ENCODE measurements at places on chromosomes 7 and 10.

DNA sequence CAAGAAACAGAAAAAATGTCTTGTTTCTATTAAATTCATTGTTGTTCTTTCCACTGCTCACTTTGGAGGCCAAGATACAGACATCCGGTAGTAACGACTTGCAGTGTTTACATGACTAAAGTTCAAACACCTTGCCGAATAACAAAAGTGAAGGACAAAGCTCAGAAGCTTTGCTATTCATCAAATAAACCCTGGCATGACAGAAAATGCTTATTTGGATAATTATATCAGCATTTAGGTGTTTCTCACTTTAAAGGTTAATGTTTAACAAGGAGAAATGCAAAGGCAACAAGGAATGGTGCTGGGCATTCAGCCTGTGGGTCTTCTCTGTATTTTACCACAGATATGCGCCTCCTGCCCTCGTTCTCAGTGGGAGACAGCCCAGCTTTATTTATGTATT, 5.4 kb upstream of the PTF1A start:
- DNase-seq: no peak

DNA sequence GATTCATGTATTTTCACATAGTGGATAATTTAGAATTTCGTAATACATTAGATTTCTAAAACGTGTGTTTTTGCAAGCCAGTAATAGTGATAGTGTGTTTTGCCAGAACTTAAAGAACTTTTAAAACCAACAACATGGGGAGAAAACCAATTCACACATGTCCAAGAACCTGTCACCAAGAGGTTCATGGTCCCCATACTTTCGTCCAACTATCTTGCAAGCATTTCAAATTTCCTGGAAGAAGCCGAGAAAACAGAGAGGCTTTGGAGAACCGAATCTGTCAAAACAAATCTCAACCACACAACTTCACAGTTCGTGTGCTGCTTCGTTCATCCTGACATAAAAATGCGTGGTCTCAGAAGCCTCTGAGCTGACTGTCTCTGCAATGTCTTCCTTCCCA, 31.9 kb downstream of the GFRA1 start:
- DNase-seq: no peak

DNA sequence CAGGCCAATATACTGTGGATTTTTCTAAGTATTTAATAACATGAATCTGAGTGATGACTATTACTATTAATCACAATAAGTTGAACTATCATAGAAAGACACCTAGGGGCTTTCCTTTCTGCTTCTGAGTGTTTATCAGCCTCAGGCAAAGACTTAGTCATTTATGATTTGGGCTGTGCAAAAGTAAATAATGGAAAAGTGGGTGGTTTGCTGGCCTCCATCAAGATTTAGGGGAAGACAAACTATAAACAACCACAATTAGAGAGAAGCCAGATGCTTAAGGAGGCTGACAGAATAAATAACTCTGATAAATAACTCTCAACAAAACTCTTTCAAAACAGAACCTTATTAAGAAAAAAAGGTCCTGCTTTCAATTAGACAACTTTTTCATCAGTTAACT, 64.7 kb downstream of the MACC1 start:
- DNase-seq: no peak

DNA sequence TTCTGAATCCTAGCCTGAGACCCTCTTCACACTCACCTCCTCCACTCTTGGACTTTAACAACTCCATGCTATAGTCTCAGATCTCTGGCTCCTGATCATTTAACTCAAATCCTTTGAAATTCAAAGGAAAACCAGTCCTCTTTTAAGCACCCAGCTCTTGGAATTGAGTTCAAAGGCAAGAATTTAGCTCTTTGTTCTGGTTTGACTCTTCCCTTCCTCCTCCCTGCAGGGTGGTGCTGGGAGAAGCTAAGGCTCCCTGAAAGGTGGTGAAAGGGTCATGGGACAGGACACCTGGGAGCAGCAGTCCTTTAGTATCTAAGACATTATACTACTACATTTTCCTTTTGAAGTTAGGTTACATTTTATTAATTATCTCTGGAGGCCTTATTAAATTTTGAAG, 259.4 kb downstream of the CCSER2 start:
- no peak for DNase-seq

Data from SIG-M5 (cell line).